ENCODE measurements at places on chromosomes 13 and 19.

DNA sequence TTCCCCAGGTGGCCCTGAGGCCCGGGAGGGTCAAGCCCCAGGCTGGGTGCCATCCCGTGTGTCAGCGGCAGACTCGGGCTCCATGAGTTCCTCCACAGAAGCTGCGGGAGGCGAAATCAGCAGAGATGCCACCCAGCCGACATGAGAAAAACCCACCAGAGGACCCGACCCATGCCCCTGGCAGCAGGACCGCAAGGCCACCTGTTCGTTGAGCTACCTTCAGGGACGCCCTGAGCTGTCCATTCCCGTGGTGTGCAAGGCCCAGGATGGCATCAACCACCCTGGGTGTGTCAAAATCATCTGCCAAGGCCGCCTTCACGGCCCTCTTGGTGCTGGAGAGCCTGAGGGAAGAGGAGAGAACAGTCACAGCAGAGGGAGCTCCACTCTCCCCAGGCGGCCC, 30.4 kb downstream of the NAXD start:
- DNase-seq: no peak

- no peak for DNase-seq
These were observed 45.5 kb downstream of the UNC13A start for GRCh38 chr19:17642656-17643055.

DNA sequence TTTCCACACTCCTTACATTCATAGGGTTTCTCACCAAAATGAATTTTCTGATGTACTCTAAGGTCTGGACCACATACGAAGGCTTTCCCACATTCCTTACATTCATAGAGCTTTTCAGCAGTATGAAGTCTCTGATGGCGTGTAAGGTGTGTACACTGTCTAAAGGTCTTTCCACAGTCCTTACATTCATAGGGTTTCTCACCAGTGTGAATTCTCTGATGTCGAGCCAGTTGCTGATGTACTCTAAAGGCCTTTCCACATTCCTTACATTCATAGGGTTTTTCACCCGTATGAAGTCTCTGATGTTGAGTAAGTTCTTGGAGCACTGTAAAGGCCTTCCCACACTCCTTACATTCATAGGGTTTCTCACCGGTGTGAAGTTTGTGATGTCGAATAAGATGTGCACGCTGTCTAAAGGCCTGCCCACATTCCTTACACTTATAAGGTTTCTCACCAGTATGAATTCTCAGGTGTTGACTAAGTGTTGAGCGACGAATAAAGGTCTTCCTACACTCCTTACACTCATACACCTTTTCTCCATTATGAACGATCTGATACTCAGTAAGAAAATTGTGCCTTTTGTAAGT, 38.1 kb downstream of the ZFP14 start:
- DNase-seq: no peak

DNA sequence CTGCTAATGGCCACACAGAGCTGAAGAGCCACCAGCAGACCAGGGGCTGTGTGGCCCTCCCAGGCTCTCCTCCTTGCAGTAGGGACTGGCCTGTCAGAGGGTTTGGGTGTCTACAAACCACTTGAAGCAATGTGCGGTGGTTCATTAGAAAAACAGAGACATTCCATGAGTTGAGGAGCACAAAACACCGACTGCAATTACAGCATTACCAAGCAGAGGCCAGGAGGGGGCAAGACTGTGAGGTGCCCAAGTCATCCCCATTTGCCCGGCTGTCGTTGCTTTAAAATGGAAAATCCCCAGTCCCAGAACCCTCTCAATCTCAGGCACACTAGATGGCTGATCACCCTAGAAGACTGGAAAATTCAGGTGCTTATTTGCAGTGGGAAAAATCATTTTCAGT, 15.0 kb downstream of the TMTC4 start:
- no peak for DNase-seq

GRCh38 chr19:46678110-46678732, 17.2 kb upstream of the DACT3 start:
- no peak for DNase-seq

DNA sequence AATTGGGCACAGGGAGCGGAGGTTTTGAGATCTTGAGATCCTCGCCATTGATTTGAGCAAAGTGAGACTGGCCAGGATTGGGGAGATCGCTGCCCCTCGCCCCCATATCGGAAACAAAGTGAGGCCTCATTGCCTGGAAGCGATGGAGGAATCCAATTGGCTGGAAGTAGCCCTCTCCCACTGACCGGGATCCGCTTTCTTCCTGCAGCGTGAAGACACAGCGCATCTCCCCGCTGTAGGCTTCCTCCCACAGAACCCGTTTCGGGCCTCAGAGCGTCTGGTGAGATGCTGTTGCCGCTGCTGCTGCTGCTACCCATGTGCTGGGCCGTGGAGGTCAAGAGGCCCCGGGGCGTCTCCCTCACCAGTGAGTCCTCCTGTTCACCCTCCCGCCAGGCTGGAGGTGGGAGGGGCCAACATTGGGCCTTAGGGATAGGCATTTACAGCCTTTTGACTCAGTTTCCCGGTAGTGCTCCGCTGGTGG, 438 bp downstream of the PRKCSH start:
- DNase-seq: no peak

DNA sequence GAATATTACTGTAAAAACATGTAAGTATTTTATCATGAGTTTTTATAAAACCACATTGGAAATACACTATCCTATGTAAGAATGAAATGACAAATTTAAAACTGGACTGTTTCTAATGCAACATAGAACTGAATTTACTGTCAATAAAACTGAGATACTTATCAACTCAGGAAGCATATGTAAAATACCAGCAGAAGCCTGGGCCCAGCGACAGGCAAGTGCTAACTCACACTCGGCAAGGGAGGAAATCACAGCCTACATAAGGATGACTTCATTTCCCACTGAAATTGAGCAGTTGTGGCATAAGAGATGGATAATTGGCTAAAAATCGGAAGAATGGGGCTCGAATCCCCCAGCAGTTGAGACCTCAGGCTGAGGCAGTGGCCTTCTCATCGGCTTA, 12.1 kb downstream of the PROZ start:
- no peak for DNase-seq

DNA sequence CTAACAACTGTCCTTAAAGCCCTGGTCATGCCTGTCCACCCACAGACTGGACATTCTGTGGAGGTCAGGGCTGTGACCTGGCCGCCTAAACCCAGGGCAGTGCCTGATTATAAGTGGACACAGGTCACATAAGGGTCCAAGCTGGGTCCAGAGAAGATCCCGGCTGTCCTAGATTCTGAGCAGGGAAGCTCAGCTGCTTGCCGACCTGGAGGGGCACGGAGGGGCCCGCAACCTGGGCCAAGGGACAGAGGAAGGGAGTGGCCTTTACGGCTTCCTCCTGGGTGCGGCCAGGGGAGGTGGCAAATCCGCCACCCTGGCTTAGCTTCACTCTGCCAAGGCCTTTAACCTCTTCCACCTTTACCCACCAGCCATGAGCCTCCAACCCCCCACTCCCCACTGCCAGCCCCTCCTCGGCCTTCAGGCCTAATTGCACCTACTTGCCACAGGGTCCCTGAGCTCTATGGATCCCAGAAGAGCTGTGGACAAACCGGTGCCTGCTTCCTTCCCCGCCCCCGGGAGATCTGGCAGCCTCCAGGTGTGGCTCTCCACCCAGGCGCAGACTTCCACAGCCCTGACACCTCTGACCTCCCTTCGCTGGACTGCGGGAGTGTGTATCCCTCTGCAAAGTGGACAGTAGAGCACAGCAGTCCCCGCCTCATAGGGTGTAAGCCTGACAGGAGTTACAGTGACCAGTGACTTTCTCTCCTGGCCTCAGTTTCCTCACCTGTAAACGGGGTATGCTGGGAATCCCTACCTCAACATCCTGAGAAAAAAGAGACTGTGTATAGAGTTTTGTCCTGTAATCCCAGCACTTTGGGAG, 1.7 kb downstream of the CD320 start:
- no peak for DNase-seq

DNA sequence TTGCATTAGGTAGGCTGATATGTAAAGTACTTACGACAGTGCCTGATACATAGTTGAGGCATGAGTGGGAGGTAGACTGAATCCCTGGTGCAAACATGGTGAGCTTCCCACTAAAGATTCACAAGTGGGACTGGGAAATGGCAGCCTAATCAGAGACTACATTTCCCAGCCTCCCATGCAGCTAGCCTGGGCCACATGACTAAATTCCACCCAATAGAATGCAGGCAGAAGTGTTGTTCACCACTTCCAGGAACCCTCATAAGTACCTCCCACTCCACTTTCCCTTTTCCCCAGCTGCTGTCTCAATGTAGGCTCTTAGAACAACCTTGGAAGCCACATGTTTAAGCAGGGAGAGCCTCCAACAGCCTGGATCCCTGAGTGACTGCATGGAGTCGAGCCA, 104.9 kb downstream of the CACNA1A start:
- no peak for DNase-seq

- DNase-seq: no peak
These were observed 25.8 kb upstream of the SPATA13 start for GRCh38 chr13:24134757-24135156.

DNA sequence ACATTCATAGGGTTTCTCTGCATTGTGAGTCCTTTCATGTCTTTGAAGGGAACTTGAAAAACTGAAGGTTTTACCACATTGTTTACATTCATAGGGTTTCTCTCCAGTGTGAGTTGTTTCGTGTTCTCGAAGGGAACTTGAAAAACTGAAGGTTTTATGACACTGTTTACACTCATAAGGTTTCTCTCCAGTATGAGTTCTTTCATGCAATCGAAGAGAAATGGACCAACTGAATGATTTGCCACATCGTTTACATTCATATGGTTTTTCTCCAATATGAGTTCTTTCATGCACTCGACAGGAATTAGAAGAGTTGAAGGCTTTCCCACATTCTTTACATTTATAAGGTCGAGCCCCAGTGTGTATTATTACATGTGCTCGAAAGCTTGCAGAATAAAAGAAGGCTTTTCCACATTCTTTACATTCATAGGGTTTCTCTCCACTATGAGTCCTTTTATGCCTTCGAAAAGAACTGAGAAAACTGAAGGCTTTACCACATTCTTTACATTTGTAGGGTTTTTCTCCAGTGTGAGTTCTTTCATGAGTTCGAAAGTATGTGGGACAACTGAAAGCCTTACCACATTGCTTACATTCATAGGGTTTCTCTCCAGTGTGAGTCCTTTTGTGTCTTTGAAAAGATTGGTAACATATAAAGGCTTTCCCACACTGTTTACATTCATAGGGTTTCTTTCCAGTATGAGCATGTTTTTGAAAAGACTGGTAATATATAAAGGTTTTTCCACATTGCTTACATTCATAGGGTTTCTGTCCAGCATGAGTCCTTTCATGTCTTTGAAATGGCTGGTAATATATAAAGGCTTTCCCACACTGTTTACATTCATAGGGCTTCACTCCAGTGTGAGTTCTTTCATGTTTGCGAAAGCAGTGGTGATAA, 20.7 kb downstream of the ZNF14 start:
- no peak for DNase-seq

GRCh38 chr13:41182231-41182630, 12.1 kb downstream of the KBTBD7 start:
- no peak for DNase-seq

DNA sequence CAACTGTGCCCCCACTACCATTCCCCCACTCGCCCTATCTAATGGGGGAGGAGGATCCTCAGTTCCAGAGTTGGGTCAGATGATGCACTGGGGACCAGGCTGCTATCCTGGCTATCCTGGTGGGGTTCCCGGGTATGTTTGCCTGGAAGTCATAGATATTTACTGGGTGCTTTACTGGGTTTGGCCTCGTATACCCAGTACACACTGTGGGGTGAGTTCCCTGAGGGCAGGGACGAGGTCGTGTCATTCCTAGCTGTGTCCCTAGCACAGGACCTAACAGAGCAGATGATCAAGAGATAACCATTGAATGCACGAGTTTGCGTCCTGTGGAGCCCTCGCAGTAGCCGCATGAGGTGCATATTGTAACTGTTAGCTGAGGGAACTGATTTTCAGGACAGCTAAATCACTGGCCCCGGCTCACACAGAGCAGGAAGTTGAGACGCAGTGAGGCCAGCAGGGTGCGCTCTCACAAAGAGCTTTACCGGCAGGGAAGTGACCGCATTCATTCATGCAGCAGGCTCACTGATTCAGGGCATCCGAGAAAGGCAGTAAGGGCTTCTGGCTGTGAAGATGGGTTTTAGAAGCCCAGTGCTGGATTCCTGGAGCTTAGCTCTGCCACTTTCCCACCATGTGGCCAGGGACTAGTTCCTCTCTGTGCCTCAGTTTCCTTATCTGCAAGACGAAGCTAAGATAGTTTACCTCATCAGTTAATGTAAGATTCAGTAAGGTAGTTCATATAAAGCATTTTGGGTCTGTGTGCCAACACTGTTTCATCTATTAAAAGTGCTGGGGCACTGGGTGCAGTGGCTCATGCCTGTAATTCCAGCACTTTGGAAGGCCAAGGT, 6.0 kb downstream of the RUVBL2 start:
- no peak for DNase-seq

DNA sequence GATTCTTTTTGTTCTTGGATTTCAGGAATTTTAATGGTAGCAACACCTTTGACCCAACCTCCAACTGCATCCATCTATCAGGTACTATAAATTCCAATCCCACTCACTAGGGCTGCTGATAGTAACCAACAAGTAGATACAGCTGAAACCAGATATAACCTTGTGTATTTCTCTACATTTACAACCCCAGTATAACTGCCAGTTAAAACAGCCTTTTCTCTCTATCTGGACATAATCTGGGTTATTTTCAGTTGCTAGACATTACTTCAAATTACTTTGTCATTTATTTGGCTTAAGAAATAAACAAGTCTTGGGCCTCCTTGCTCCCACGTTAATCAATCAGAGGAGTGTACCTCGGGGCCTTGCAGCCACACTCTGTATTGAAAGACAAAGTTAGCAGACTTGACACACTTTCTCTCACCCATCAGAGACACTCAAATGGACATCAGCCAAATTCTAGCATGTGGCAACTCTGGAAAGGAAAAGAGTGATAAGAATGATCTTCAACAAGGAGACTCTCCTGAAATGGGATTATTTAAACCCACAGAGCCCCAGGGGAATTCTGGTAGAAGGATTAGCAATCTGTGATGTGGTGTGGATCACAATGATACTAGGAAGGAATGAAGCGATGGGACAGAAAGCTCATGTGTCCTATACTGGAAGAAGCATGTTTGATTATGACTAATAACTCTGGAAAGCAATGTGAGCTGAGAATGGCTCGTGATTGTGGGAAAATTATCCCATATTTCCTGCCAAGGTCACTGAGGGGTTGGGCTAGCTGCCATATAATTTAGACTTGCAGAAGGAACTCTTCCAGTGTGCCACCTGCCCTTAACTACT, 157.5 kb downstream of the FLT1 start:
- no peak for DNase-seq

DNA sequence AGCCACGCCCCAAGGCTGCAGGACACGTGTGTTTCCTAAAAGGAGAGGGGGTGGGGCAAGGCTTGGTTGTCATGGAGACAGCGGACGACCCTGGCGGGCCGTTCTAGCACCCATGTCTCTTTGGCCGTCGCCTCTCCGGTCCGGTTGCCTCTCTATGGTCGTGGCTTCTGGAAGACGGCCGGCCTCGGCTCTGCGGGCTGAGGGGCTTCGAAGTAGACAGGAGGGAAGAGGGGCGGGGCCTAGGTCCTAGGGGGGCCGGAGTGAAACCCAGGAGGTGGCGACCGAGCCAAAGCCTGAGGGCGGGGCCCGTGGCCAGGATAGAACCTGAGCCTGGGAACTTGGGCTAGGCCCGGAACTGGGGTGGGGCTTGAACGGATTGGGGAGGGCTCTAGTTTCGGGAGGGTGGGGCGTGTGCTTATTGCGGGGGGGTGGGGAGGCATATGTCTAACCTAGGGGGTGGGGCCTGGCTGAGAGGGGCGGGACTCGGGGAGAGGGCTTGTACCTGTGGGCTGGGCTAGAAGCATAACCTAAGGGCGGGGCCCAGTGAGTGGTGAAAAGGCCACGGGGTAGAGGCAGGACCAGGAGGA, 750 bp upstream of the SLC27A1 start:
- DNase-seq: peak; percentile 84

- DNase-seq: no peak
These were observed 5.2 kb upstream of the F10 start for GRCh38 chr13:113117335-113117872.

All from NCI-H2081 (cell line).